NCI-H2081 (cell line): ENCODE measurements at places on chromosomes 3 and 15.

DNA sequence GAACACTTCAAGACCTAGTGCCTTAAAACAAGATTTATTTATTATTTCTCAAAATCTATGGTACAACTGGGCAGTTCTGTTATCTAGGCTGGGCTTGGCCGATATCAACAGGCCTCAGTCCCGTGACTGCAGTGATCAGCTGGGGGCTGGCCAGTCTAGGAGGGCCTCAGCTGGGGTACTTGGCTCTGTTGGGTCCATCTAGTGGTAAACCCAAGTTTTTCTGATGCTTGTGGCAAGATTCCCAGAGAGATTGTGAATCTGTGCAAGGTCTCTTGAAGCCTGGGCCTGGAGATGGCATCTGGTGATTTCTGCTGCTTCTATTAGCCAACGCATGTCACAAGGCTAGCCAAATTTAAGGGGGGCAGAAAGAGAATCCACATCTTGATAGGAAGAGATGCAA, 482.4 kb upstream of the SGO1 start:
- DNase-seq, result peak; percentile 18

GRCh38 chr3:39106851-39107387, 508 bp downstream of the GORASP1 start:
- DNase-seq, result no peak

GRCh38 chr15:100770661-100771584, 108.7 kb upstream of the ALDH1A3 start:
- no peak for DNase-seq

GRCh38 chr15:91338766-91339165, 238.7 kb downstream of the SV2B start:
- no peak for DNase-seq

DNA sequence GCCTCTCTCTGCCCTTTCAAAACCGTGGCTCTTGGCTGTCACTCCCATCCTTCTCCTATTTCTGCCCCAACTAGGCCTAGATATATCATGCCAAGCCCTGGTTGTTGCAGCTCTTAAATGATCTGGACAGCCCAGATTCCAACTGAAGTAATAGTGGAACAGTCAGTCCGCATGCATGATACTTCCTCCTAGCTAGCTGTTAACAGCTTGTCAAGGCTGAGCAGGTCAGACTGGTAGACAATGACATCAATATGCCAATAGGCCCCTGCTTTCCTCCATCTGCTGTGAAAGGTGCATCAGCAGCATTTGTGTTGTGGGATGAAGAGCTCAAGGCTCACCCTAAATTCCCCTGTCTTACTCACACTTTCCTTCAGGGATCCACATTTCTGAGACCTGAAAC, 527.7 kb upstream of the TGFBR2 start:
- no peak for DNase-seq

- DNase-seq, result no peak
Observed at GRCh38 chr3:39250116-39250747, 29.6 kb downstream of the CX3CR1 start.

DNA sequence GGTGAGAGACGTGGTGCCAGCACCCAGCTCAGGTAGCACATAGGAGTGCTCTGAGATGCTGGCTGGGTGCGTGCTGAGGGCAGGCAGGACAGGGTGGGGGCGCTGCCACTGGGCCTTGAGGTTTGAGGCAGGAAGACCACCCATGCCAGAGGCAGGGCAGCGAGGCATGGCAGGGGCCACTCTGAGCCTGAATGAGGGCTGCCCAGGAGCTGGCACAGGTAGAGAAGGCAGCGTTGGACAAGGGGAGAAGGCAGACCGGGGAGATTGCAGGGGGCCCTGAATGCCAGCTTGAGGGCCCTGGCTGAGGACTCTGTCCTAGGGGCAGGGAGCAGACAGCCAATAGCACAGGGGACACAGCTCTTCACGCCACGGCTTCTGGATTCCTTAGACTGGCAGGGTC, 50.2 kb downstream of the ADAMTS7 start:
- no peak for DNase-seq
